ENCODE measurements at places on chromosomes 5 and 9. TPM values are rescaled to one million over a fixed set of nuclear protein-coding genes. Genes with fewer than 3 reads are reported as not detected.

The SLC4A9 gene
- not detected for total RNA-seq

The SHC3 gene
- not detected for total RNA-seq

The SPATA31A3 gene
- not detected for total RNA-seq

The TSSK1B gene
- not detected for total RNA-seq

The MSX2 gene
- not detected for total RNA-seq

The PCDHB6 gene
- not detected for total RNA-seq

The FAXDC2 gene
- total RNA-seq: not detected

The CANX gene
- total RNA-seq: 609 TPM

The ADGRV1 gene
- total RNA-seq: 12.4 TPM

The NCS1 gene
- total RNA-seq: 23.5 TPM

The PDLIM7 gene
- 86.9 TPM for total RNA-seq

The LSM11 gene
- 8.7 TPM for total RNA-seq

The LCN2 gene
- not detected for total RNA-seq

The DBH gene
- total RNA-seq: not detected

The THOC3 gene
- total RNA-seq: 89.8 TPM

The STKLD1 gene
- 0.87 TPM for total RNA-seq

DNA sequence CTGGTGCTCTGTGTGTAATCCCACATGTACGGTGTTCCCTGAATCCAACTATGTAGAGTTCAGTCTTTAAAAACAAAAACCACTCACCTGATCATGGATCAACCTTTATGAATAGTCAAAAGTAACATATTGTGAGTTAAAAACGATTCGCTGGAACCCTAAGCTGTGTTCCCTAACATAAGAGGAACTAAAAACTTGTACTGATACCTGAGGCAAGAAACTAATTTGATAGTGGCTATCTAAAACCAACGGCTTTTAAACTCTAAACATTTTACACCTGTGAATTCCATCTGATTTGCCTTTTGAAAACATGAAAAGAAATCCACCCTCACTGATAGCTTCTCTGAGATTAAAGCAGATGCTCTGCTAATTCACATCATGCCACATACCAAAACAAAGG, 101.5 kb downstream of the DEPDC1B start:
- no peak for DNase-seq

- DNase-seq: no peak
These were observed 57.3 kb downstream of the ZFR start for GRCh38 chr5:32387211-32387610.

DNA sequence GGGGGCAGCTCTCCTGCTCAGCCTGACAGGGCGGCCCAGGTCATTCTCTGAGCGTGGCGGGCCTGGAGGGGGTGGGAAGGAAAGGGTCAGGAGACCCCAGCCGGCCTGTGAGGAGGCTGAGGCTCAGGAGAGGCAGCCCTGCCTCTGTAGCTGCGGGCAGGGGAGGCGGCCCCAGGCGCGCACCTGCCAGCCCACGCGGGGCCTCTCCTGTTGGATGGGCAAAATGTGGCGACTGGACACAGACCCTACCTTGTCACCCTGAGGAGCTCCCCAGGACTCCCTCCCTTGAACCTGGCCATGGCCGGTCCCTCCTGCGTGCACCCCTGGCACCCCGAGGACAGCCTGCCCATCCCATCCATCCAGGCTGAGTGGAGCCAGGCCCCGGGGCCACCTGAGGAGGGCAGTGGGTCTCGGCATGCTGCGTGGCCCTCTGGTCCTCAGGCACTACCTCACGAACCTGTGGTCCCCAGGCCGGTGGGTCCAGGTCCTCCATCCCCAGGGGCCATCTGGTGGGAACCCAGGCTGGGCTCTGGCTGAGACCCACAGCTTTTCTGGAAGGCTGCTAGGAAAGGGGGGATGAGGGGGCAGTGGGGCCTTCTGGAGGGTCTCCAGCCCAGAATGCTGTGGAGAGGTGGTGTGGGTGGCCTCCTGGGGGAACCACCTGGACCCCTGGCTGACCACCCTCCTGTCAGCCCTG, 15.1 kb upstream of the NRARP start:
- DNase-seq: no peak

DNA sequence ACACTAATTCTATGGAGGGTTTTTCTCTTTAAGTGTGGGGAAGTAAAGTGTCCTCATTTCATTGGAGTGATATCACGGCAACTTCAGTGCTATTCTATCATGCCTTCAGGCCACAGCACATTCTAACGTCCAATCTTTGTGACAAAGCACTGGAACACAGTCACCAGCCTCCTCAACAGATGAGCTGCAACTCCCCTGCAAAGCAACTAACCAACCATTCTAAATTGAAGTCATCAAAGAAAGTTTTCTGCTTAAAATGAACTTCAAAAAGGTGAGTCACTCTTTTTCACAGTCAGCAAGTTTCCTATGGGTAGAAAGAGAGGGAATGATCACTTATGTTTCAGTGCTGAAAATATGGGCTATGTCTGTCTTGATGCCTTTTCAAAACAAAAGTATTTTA, 190.8 kb downstream of the ELAVL2 start:
- no peak for DNase-seq

- DNase-seq: no peak
These were observed 41.3 kb upstream of the PHYKPL start for GRCh38 chr5:178273665-178274541.

DNA sequence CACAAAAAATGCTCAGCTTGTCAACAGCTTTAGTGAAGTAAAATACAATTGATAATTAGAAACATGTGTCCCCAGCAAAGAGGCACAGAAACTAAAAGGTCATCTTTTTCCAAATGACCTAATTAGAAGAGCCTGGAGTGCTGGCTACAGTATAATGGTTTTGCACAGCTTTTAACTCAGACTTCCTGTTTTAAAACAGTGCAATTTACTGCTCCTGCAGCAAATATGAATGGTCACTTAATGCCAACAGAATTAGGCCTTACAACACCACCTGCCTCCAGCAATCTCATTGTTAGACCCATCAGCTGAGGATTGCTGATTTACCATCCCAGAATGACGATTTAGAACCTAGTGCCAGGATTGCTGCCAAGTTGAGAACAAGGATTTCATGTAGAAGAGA, 239.3 kb downstream of the CETN3 start:
- DNase-seq: no peak

- no peak for DNase-seq
These were observed 53.4 kb downstream of the GALNT12 start for GRCh38 chr9:98860871-98861293.

DNA sequence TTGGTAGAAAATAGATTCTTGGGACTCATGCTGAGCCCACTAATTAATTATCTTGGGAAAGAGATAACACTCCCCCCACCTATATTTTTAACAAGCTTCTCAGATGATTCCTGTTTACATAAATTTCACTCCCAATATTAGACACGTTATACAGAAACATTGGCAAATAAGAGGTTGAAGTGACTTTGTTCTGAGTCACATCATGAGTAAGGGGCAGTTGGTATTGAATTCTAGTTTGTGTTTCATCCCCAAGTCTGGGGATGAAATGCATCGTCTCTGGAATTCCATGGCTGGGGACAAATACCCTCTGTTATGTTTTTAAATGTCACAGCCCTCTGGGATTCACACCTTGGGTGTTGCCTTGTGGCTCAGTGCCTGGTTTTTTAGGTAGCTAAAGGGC, 41.0 kb downstream of the BASP1 start:
- DNase-seq: no peak

DNA sequence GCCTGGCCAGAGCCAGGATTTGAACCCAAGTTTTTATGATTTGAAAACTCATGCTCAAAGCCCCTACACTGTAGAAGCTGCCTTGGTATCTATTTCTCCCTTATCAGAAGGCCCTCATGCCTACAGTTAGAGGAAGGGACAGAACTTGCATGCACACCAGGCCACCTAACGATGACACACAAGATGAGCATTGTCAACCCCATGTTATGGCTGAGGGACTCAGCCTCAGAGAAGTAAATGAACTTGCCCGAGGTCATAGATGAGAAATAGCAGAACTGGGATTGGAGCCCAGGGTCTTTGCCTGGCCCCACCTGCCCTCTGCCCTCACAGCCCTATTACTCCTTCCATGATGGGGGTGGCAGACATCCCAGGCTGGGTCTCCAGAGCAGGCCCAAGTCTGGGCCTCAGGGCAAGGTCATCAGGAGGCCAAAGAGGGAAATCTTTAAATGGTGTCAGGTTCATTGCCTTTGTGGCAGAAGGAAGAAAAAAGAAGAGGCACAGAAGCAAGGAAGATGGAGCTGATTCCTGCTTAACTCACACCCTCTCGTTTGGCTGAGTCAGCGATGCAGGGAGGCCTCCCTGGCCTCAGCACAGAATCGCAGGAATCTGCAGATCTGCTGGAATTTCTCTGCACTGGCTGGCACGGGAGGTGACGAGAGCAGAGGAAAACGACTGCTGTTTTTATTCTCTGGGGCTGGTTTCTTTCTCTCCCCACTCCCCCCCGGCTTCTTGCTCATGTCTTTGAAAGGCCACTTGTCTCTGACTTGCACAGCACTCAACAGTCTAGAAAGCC, 20.6 kb upstream of the CRB2 start:
- DNase-seq: no peak

GRCh38 chr5:114883675-114884074, 286.0 kb downstream of the TRIM36 start:
- DNase-seq: no peak

DNA sequence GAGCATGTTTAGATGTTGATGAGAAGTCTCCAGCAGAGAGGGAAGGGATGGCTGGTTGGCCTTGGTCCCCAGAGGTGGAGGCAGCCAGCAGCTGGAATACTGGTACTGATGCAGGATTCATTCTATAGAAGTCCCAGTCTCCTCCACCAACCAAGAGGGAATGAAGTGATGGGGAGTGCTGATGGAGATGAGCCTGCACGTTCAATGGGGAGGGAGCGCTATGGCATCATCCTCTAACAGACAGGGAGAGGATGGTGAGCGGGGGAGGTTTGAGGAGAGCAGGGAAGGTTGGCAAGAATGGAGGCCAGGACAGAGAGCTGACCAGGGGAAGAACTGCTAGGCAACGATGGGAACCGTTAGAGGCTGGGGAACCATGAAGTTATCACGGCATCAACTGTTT, 159.8 kb upstream of the MVB12B start:
- DNase-seq: no peak

- no peak for DNase-seq
These were observed 75.5 kb downstream of the UNC13B start for GRCh38 chr9:35237311-35237710.

GRCh38 chr5:31531543-31531887, 378 bp downstream of the DROSHA start:
- peak; percentile 21 for DNase-seq

GRCh38 chr5:81750308-81751008, 439 bp downstream of the SSBP2 start:
- DNase-seq: peak; percentile 13

DNA sequence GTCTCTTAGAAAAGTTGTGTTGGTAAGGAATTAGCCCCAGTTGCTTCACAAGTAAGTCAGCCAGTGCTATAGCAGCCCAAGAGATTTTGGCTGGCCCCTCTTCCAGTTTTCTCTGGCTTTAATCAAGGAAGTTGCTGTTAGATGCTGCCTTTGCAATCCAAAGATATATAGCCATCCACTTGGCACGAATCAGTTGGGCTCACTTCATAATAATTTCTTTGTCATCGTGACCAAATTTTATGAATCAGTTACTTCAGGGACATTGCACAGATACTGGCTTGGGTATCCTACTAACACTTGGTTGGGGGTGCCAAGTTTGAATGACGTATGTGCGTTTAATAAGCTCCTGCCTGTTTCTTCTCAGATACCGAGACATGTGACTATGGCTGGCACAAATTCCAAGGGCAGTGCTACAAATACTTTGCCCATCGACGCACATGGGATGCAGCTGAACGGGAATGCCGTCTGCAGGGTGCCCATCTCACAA, 81.5 kb downstream of the VCAN start:
- no peak for DNase-seq

- no peak for DNase-seq
These were observed 648.5 kb downstream of the RAB3C start for GRCh38 chr5:59231221-59231931.

GRCh38 chr5:24539613-24540012, 105.2 kb downstream of the CDH10 start:
- no peak for DNase-seq

- DNase-seq: no peak
These were observed 15.1 kb downstream of the ANGPTL2 start for GRCh38 chr9:127107171-127107928.

Measured in activated T-helper 2 cell treated with anti-CD3 and anti-CD28 coated beads, Interferon-gamma antibody, Interleukin-2, Interleukin-4, amounts not matched to agents 10 μg/mL and 5 μg/mL and 100 μg/mL, durations not matched to agents 14 hours and 24 hours and 36 hours (primary cell).